ENCODE measurements at places on chromosomes 7 and 10. TPM values are rescaled to one million over a fixed set of nuclear protein-coding genes. Genes with fewer than 3 reads are reported as not detected.
A peak's percentile ranks its signal among the peaks of the same experiment; 100 is the strongest.

The CLDN15 gene
- total RNA-seq: 9.8 TPM

GRCh38 chr7:15862781-15863165, 176.3 kb upstream of the MEOX2 start:
- DNase-seq: no peak

The CTAGE4 gene
- 1.5 TPM for total RNA-seq

The GNGT1 gene
- not detected for total RNA-seq

The IGFBP3 gene
- total RNA-seq: not detected

DNA sequence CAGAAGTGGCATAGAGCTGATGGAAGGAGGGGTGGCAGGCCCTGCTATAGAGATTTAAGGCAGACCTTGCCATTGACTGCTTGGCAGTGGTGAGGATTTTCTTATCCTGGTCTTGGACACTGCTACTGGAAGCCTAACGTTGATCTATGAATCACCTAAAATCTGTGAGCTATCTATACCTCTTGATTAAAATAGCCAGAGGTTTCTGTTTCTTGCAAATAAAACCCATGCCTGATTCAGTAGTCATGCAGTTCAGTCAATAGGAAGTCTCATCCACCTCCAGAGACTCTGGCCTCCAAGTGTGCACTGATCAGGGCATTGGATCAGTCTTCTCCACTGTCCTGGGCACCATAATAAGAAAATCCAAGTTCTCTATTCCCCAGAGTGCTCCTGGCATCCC, 286.5 kb downstream of the PTEN start:
- no peak for DNase-seq

GRCh38 chr7:158783595-158783994, 45.7 kb downstream of the ESYT2 start:
- DNase-seq: peak; percentile 18

GRCh38 chr10:72691863-72692743, at the start of gene MCU:
Gene MCU (plus strand): TSS chr10:72692143. CDS start chr10:72692152, 9 bp downstream.
- DNase-seq: peak; percentile 95

The ADAM12 gene
- total RNA-seq: not detected

The ANKRD22 gene
- total RNA-seq: 0.12 TPM

- DNase-seq: no peak
Observed at GRCh38 chr10:91590142-91590903, 42.5 kb downstream of the PPP1R3C start.

The KLF14 gene
- total RNA-seq: not detected

The TRPV5 gene
- not detected for total RNA-seq

The GRID2IP gene
- 0.10 TPM for total RNA-seq

The SFRP5 gene
- total RNA-seq: not detected

The NRG3 gene
- not detected for total RNA-seq

GRCh38 chr10:87552248-87552929, 47.7 kb downstream of the MINPP1 start:
- DNase-seq: no peak

The SMKR1 gene
- total RNA-seq: 1.2 TPM

The ADRB1 gene
- total RNA-seq: not detected

DNA sequence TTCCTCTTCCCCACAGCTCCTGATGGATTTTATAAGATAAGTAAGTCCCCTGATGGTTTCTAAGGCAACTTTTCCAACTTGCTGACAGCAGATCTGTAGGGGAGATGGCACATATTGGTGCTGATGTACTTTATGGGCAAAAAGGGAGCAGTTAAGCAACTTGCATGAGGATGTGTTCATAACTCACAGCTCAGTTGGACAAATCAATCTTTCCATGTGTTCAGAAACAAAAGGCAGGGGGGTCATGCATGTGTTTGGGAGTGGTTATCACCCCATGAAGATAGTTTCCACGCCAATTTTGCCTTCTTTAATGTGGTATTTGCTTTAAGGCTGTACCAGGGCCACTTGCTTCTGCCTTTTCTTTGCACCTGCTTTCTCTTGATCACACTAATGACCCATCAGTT, 6.1 kb downstream of the RBM20 start:
- no peak for DNase-seq

GRCh38 chr10:73614720-73615119, 23.6 kb upstream of the USP54 start:
- DNase-seq: no peak

DNA sequence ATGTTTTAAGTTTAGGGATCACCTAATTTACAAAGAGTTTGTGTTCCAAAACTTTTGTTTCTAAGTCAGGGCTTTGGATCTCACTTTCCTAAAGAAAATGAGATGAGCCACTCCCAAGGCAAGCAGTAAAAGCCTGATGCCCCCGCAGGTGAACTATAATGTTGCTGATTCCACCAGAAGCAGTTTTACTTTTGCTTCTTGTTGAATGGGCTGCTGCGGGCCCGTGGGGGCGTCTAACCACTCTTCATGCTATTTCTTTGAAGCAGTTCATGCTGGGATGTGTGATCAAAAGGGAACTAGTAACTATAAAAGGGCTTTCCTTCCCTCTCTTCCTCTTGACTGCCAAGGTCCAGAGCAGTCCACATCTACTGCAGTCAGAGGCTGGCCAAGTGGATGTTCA, 118.7 kb upstream of the NEBL start:
- DNase-seq: no peak

The TRIM74 gene
- total RNA-seq: 0.72 TPM

GRCh38 chr7:30815951-30816644, 44.9 kb downstream of the MINDY4 start:
- no peak for DNase-seq

- DNase-seq: no peak
Observed at GRCh38 chr7:15228831-15229230, 326.3 kb upstream of the DGKB start.

- no peak for DNase-seq
Observed at GRCh38 chr7:94350734-94351133, 44.0 kb upstream of the COL1A2 start.

The SFXN2 gene
- 9.4 TPM for total RNA-seq

DNA sequence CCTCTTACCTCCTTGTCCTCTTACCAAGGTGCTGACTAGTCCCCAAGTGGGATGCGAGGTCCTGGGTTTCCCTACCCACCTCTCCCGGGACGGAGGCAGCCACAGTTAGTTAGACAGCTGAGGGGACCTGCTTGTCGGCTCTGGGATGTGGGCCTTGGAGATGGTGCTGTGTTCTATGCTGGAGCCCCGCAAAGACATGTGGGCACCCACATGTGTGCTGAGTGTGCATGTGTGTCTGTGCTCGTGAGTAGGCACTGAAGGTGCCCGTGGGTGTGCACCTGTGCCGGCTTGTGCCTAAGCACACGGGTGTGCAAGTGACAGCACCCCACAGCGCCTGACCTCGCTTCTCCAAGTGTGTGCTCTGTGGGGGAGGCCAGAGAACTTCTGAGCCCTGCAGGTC, 62.2 kb downstream of the NEURL1 start:
- no peak for DNase-seq

The SPOCK2 gene
- 208 TPM for total RNA-seq

The IKZF5 gene
- total RNA-seq: 16.2 TPM

DNA sequence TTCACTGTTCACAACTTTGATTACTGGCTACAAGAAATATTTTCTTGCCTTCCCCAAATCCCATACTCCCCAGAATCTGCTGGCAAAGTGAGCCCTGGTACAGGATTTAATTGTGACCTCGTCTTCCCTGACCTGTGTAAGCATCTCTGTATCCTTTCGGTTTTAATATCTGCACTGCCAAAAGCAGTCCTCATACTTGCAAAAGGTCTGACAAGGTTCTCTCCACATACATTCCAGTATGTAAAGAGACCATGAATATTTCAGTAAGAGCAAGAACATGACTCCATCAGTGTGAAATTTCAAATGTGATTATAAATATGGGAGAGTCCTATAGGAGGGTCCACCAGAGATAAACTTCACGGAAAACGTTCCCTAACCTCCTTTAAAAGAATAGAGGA, 134.0 kb upstream of the TCF7L2 start:
- no peak for DNase-seq

DNA sequence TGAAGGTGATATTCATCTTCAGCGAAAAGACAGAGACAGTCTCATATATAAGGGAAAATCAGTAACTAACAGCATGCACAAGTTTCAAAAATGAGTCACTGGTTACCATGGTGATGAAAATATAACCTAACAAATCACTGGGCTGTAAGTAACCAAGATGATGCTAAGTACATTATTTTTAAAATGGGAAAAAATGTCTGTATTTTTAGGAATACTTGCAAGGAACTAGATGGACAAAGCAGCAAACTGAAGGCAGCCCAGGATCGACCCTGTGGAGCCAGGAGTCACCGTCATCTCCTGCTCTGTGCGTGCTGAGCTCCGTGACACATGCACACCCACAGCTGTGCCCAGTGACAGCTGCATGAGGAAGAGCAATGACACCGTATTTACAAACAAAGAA, 137.3 kb downstream of the ELMO1 start:
- peak; percentile 17 for DNase-seq

The MYH16 gene
- not detected for total RNA-seq

- no peak for DNase-seq
Observed at GRCh38 chr7:55026086-55026790, 7.4 kb downstream of the EGFR start.

- no peak for DNase-seq
Observed at GRCh38 chr10:90930971-90931871, 10.3 kb upstream of the ANKRD1 start.

GRCh38 chr7:123770378-123770777, 21.6 kb upstream of the WASL start:
- no peak for DNase-seq

- DNase-seq: peak; percentile 38
Observed at GRCh38 chr7:17234030-17234397, 64.4 kb upstream of the AHR start.

The MRLN gene
- total RNA-seq: not detected

GRCh38 chr10:110865809-110866482, 5.8 kb upstream of the PDCD4 start:
- DNase-seq: no peak

The ASB4 gene
- total RNA-seq: not detected

The RAB19 gene
- 5.2 TPM for total RNA-seq

The LOXL4 gene
- total RNA-seq: not detected

The UCN3 gene
- not detected for total RNA-seq

- no peak for DNase-seq
Observed at GRCh38 chr7:80026766-80027165, 107.9 kb upstream of the GNAI1 start.

GRCh38 chr10:79230328-79230830, 116.9 kb upstream of the PPIF start:
- no peak for DNase-seq

GRCh38 chr10:119541046-119541445, 1.5 kb downstream of the RGS10 start:
- peak; percentile 49 for DNase-seq

The PLXDC2 gene
- total RNA-seq: not detected

- DNase-seq: no peak
Observed at GRCh38 chr7:28270536-28270935, 89.9 kb upstream of the JAZF1 start.

DNA sequence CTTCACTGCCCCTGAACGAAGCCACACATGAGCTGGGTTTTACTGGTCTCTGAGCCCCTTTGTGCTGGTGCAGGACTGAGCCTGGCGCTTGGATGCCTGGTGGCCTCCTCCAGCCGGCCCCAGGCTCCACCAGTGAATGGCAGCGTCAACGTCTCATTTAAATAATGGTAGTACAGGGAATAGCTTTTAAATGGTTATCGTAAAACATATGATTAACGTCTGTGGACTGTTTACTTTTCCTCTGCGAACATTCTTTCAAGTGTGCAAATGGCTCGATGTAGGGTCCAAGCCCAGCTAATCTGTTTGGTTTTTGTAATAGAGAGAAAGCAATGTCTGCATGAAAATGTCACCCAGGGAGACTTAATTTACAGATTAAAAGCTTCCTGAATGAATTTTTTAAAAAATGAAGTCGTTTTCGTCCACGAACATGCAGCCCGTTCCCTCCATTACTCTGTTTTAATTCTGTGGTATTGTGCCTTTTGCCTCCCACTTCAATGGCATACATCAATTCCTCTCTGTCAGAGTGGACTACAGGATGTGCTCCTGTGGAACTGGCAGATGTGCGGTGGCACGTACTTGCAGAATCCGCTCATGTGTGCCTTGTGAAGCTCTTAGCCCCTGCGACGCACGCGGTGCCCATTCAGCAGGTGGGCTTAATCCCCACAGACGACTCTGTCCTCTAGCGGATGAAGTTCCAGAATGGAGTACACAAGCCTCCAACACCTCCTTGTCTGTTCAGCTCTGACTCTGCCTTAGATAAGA, 192.7 kb downstream of the TCF7L2 start:
- DNase-seq: no peak

The GHRHR gene
- total RNA-seq: not detected

The VAX1 gene
- not detected for total RNA-seq

DNA sequence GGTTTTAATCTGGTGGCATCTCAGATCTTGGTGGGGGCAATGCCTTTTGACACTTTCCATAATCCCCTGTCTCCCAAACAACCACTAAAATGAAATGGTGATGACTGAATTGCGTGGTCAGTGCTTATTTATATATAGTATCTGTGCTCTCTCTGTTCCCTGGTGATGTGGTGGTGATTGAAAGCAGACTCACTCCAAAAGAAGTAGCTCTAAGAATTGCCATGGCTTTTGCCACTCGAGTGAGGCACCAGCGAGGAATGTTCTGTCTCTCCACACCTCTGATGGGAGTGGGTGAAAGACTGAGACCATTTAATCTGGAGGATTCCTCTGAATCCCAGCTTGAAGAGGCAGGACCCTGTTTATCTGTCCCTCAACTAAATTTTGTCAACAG, 2.8 kb downstream of the DUSP5 start:
- DNase-seq: no peak

DNA sequence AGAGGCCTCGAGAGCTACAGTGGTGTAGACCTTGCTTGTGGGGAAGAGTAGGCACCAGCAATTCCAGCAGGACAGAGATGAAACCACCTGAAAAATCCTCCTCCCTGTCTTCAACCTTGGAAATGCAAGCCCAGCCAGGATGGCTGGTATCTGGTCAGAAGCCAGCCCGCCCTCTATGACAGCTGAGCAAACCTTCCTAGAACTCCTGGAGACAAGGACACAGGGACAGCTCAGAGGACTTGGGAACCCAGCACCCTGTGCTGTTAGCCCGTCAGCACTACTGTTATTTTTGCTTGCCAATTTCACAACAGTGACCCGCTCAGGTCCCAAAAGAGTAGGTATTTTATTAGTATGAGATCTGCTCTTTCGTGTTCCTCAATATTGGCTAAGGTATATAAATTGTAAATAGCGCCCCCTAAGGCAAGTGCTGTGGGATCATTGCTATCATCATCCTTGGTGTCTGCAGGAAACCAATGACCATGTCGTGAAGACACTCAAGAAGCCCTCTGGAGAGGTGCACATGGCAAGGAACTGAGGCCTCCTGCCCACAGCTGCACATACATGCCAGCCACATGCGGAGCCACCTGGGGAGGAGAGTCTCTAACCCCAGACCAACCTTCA, 156.5 kb upstream of the CHST15 start:
- no peak for DNase-seq

DNA sequence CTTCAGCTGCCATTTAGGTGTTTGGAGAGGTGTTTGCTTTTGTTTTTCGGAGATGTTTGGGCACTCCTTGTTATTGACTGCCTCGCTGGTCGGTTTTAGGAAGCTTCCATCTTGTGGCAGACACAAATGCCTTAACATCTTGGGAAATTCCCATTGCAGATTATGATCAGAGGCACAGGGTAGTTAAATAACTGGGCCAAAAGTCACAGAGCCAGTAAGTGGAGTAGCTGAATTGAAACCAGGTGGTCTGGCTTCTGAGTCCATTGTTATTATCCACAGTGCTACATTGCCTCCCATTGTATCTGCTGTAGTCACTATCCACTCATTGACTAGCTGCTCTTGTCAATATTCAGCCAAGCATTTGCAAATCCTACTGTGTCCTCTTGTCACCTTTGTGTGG, 138.2 kb upstream of the PLPP4 start:
- DNase-seq: no peak

The HOXA13 gene
- not detected for total RNA-seq

- no peak for DNase-seq
Observed at GRCh38 chr10:30116041-30116491, 56.7 kb upstream of the JCAD start.

The GPRIN2 gene
- total RNA-seq: not detected

The GSTO2 gene
- 3.0 TPM for total RNA-seq

Data from activated naive CD4-positive, alpha-beta T cell treated with anti-CD3 and anti-CD28 coated beads for 36 hours (primary cell).